ENCODE measurements at places on chromosomes 2 and 18.

GRCh38 chr2:128607911-128608506, 289.3 kb upstream of the HS6ST1 start:
- DNase-seq: peak; percentile 40

DNA sequence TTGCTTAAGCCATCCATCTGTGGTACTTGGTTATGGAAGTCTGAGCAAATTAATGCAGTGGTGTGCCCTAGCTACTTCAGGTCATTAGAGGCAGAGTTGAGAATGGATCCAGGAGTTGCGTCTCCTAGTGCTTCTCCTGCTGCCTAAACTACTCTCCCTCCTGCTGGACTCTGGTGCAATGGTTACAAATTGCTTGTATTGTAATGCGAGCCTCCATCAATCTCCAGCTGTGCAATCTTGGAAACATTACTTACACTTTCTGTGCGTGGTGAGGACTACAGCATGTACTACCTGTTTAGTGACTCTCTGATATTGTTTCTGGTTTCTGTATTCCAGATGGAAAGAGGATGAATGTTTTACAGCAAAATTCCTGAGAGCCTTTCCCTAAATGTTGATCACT, 119.0 kb upstream of the CYRIA start:
- no peak for DNase-seq

GRCh38 chr18:8812631-8813030, 107.3 kb downstream of the MTCL1 start:
- peak; percentile 46 for DNase-seq

GRCh38 chr2:29619689-29620088, 301.7 kb downstream of the ALK start:
- no peak for DNase-seq

- DNase-seq: no peak
Observed at GRCh38 chr2:97752342-97753334, 39.3 kb downstream of the ZAP70 start.

DNA sequence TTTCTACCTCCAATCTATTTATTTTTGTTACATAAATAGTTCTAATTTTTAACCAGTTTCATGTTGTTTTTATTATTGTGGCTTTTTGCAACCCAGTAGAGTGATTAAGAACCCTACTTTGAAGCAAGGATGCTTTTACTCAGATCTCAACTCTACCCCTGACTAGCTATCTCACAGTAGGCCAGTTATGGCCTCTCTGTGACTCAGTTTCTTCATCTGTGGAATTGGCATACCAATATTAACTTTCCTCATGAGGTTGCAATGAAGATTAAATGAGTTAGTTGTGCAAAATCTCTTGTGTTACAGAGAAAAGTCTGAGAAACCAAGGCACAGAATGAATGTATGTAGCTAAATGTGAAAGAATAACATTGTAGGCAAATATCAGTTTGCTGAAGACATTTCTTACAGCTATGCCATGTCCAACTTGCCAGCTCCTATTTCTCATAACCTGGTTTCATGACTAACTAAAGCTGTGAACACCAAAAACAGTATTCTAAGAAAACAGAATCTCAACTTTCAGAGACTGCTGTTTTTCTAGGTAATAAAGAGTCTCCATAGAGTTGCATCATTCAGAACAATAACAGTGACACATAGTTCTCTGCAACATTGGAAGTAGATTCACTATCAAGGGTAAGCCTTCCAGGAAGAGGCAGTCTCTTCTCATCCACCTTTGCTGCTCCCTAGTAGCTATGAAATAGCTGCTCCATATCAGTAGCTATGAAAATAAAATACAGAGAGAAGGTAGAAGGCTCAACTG, 33.2 kb upstream of the CYTIP start:
- no peak for DNase-seq

- DNase-seq: no peak
Observed at GRCh38 chr2:37665043-37665442, 6.4 kb downstream of the CDC42EP3 start.

- DNase-seq: no peak
Observed at GRCh38 chr2:233400341-233400740, 46.0 kb downstream of the DGKD start.

DNA sequence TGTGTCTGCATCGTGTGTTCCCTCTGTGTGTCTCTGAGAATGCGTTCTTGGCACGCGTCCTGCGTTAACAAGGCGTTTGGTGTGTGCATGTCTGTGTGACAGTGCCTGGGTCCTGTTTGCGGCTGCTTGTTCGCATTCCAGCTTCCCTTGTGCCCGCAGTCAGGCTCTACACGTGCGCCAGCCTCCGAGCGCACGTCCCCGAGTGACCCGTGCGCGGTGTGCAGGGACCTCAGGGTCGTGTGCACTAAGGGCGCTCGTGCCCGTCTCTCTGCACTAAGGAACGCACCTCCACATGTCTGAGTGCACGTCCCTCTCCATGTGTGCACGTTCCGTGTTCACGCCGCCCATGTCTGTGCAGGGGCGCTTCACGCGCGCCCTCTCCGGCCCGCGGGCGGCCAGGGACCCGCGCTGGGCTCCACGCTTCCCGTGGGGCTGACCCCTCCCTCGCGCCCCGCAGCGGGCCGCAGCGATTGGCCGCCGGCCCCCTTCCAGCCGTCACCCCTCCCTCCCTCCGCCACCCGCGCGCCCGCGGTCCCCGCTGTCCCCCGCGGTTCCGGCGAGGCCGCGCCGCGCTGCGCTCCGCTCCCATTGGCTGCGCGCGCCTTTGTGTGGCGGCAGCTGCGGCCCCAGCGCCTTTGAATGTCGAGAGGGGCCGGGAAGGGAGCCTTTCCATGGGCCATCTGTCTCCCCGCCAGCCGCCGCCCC, 229.4 kb downstream of the HAUS1 start:
- no peak for DNase-seq

- DNase-seq: no peak
Observed at GRCh38 chr2:67663776-67664175, 266.6 kb downstream of the ETAA1 start.

DNA sequence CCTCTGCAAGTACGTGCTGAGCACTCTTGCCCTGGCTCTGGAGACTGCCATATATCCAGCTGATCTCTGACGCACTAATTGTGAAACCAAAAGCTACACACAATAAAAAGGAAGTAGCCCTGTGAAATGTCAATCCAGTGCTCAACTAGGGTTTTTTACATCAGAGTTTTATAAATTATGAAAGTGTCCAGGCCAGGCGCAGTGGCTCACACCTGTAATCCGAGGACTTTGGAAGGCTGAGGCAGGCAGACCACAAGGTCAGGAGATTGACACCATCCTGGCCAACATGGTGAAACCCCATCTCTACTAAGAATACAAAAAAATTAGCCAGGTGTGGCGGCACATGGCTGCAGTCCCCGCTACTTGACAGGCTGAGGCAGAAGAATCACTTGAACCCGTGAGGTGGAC, 24.5 kb upstream of the PEX13 start:
- DNase-seq: no peak

DNA sequence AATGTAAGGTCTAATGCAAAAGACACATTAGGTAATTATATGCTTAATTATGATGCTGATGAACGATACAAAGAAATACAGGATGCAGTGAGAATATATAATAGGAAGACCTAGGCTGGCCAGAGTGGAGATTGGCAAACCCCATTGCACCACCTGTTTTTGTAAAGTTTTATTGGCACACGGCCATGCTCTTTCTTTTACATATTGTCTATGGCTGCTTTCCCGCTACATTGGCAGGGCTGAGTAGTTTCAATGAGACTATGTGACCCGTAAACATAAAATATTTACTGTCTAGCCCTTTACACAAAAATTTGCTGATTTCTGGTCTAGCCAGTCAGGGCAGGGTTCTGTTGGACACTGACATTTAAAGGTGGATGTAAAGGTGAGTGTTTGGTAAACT, 5.4 kb downstream of the SEC11C start:
- DNase-seq: no peak

- no peak for DNase-seq
Observed at GRCh38 chr18:11219571-11219970, 70.2 kb upstream of the PIEZO2 start.

- DNase-seq: no peak
Observed at GRCh38 chr18:63140997-63141777, 178.4 kb downstream of the BCL2 start.

- DNase-seq: no peak
Observed at GRCh38 chr2:167388497-167388896, 500.2 kb downstream of the XIRP2 start.

- no peak for DNase-seq
Observed at GRCh38 chr2:178843697-178844096, 36.5 kb upstream of the TTN start.

GRCh38 chr2:209074711-209075110, 349.1 kb upstream of the MAP2 start:
- no peak for DNase-seq

DNA sequence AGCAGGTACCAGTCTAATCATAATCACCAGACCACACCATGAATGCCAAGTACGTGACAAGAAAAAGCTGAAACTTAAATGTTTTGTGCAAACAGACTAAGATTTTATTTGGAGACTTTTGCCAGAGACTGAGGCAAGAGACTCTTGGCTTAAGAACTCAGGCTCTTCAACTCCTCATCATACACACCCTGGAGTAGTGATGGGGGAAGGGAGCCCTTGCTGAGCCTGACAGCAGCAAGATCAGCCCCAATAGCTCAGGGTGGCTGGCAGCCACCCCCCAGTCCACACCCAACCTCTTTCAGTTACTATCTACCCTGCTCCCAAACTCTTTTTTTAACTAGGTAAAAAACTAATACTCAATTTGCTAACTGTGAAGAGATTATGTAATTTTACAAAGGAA, 114.8 kb downstream of the CCBE1 start:
- DNase-seq: no peak

- DNase-seq: no peak
Observed at GRCh38 chr18:13471198-13471845, 252.8 kb downstream of the LDLRAD4 start.

DNA sequence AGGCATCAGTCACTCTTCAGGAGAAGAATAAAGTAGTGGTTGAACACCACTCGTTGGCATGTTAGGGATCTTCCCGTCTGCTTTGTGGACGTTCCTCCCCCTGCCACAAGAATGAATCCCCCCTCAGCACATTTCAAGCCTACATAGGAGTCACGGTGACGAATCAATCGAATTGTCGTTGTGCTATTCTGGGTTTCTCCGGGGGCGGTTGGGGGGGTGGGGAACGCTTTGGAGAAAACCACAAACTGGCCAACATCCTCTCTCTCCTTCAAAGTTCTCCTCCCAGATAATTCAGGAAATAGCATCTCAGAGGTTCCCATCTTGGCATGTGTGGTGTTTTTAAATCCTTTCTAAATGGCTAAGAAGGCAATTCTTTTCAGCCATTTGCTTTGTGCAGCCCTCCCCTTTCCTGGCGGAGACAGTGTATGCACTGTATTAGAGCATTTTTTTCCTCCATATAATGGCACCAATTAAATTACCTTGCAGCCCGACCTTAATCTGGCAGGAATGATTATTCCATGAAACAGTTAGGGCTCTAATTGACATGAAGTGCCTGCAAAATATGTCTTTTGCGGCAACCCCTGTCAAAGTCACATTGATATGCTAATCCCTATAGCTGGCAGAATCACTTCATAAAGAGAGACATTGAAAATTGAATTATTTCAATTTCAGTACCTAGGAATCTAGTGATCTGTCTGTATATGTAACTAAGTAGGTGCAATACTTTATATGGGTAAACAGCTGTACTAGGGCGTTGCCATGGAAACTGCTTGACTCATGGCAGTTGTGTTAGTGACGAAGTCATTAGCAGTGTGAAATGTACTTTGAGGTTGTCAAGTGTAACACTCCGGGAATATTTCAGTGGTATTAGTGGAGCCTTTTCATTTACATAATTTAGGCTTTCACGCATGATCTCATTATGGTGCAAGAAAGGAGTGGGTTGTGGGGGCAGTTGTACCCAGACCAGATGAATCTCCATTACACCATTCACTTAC, 323.4 kb upstream of the SLC14A2 start:
- DNase-seq: no peak

GRCh38 chr18:73478191-73478590, 610.4 kb upstream of the NETO1 start:
- DNase-seq: no peak

DNA sequence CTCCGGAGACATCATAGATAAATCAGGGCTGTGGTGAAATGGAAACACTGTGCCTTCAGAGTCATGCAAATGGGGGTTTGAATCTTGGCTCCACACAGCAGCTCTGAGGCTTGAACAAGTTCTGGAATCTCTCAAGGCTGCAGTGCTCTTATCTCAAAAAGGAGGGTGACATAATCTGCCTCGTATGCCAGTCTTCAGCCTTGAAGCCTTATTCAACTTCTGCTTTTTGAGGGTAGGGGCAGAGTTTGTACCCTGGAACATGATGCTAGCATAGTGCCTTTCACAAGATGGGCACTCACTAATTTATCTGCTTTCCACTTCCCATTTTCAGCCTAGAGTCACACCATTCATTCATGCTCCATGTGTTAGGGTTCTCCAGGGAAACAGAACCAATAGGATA, 42.3 kb downstream of the GATA6 start:
- DNase-seq: no peak

- DNase-seq: no peak
Observed at GRCh38 chr2:52639692-52640091, 1127.9 kb upstream of the CHAC2 start.

DNA sequence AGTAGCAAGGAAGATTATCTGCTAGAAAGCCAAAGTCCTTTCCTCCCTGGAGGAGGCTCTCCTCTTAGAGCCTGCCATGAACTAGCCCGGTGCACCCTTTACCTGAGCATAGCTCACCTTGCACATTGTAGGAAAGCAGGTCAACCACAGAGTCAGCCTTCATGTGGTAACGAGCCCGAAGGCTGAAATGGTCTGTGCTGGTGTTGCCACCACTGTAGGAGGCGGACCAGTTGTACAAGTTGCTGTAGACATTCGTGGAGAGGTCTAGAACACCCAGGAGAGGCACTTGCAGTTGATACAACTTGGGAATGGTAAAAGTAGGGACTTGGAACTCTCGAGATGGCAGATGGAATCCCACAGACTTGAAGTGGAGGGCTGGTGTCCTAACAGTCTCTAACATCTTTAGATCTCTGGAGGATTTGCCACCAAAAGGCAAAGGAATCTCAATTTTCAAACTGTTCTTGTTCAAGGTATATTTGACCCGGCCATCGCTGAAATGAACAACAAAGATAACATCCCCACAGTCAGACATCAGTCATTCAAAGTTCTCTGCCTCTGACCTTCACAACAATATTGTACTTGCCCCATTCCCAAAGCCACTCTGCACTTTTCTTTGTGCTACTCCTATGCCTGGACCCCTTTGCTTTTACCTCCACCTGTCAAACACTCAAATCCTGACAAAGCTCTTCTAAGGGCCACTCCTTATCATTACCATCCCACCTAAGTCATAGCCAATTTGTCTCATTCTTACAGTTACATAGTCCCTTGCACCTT, 30.6 kb downstream of the APOB start:
- no peak for DNase-seq

Data from AG08395 (cell line).